Activated T-helper 1 cell treated with Interleukin-2 at 50 U/mL for 16 hours (primary cell): ENCODE measurements at places on chromosomes 1 and 21.

DNA sequence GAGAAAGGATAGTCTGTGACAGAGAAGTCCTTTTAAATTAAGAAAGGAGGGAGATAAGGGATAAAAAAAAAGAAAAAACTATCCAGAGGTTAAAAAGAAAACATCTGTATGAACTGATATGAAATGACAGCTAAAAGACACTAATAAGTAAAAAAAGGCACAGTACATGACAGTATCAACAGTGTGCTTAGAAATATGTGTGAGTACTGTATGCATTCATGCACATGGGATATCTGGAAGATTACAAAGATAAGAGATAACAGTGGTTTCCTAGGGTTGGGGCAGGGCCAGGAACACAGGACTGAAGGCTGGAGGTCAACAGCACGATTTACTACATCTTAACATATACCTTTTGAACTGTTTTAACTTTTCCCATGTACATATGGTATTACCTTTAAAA is 13.3 kb downstream of the PTP4A2 start:
- DNase-seq, result no peak

DNA sequence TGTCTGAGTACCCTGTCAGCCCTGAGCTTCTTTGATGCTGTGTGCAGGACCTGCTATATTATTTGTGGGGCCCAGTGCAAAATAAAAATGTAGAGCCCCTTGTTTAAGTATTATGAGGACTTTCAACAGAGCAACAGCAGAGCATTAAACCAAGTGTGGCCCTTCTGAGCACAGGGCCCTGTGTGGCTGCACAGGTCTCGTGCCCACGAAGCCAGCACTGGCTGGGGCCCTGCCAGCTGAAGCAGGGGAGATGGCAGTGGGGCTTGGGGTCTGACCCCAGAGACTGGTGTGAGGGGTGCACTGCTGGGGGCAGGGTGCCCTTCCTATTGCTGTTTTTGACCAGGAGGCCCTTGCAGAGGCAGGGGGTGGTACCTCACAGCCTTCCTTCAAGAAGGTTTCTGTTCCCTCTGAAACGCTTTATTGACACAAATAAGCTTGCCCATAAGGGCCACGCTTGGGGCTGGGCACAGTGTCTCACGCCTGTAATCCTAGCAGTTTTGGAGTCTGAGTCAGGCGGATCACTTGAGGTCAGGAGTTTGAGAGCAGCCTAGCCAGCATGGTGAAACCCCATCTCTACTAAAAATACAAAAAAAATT is 2.2 kb upstream of the SEMA4A start:
- no peak for DNase-seq

DNA sequence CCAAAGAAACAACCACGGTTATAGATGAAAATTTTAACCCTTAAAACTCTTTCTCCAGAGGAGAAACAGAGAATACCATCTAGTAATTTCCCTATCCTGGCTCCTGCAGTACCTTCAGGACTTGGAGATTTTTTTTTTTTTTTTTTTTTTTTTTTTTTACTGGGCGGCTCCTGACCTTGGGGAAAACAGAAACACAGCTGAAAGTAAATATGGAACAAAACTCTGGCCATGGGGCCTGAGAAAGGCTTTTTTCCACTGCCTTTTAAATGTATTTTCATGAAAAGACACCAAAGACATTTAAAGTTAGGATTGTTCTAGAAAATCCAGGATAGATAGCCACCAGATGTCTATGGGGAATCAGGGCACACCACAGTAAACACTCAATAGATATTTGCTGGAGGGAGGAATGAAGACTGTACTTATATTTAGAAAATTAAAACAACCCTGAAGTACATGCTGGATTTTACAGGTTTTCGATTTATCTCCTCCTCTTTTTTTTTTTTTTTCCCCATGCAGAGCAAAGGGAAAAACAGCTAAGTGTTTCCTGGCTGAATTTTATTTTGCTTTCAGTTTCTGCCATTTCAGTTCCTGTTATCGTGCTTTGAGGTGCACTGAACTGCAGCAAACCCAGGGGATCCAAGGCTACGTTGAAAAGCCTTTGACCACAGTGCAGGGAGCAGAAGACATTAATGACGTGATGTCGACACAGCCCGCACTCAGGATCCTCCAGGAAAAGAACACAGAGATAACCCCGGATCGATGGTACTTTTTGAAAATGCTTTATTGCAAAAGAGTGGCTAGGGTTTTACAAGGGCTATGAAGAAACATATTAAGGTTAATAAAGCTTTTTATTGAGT is 35.7 kb upstream of the CNN3 start:
- no peak for DNase-seq

DNA sequence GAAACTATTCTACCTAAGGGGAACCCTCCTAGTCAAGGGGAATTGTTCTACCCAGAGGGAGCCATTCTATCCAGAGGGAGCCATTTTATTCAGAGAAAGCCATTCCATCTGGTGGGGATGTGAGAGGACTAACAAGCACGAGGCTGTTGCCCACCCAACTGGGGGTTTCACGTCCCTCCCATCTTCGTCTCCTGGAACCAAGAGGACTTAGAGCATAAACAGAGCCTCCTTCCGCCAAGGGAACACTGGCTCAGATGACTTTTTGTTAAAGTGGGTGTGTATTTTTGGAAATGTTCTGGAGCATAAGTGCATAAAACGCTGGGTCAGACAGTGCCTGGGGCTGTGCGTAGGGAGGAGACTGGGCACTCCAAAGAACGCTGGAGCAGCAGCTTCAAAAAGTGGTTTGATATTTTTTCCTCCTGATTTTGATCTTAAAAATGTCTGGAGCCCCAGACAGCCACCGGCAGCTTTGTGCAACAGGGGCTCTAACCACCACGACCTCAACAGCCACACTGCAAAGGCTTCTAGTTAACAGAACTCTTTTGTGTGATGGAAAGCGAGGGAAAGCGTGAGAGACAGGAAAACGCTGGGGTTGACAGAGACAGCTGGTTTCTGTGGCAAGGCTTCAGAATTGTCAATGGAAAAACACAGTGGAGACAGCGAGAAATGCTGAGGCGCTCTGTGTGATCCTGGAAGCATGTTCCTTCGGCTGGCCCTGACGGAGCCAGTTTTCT is 363.6 kb upstream of the CAMK1G start:
- no peak for DNase-seq

DNA sequence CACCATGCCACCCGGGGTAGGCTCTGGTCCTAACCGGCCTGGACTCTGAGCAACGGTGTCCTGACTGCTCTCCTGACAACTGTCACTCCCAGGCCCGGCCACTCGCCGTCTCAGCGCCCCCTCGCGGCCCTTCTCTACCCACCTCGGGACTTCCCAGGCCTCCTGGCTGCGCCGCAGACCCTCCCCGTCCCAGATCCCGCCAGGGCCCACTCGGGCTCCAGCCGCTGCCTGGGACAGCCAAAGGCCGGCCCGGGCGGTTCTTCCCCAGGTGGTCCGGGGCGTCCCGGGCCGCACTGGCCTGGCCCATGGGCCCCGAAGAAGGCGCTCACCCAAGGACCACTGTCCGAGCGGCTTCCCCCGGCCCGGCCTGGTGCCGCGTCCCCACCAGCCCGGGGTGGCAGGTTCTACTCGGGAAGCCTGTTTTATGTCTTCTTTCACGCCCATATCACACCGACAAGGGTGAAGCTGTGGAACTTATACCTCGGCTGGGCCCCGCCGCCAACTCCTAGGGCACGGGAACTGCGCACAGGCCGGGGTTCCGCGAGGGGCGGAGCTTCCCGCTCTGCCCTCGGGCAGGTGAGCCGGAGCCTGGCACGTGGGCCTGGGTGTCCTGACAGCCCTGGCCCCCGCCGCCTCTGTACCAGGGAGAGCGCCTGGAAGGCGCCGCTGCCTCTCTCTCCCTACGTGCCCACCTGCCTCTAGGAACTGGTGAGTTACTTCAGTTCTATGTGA is 138.3 kb downstream of the TTLL7 start:
- DNase-seq, result peak; percentile 43

- no peak for DNase-seq
Measured at GRCh38 chr1:32307324-32307723, 15.4 kb downstream of the HDAC1 start.

GRCh38 chr1:4754816-4755215 is 100.4 kb downstream of the AJAP1 start:
- DNase-seq, result no peak

GRCh38 chr21:18831942-18832676 is 428.5 kb upstream of the TMPRSS15 start:
- DNase-seq, result no peak

DNA sequence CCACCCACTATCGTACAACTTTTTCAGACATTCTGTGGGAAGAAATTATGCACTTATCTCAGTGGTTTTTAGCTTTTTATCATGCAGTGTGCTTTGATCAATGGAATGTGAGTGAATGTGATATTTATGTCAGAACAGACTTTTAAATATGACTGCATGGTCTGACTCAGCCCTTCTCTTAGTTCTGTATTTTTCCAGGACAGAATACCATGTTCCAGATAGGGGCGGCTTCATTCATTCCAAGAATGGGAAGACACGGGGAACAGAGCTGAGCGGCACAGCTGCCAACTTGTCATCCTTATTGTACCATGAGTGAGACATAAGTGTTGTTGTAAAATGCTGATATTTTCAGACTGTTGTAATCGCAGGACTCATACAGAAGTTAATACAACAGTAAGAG is 214.6 kb upstream of the NCAM2 start:
- no peak for DNase-seq

GRCh38 chr1:205129447-205130029 is 7.8 kb upstream of the RBBP5 start:
- DNase-seq, result no peak

- DNase-seq, result no peak
Measured at GRCh38 chr1:92117526-92117925, 37.4 kb downstream of the BTBD8 start.

DNA sequence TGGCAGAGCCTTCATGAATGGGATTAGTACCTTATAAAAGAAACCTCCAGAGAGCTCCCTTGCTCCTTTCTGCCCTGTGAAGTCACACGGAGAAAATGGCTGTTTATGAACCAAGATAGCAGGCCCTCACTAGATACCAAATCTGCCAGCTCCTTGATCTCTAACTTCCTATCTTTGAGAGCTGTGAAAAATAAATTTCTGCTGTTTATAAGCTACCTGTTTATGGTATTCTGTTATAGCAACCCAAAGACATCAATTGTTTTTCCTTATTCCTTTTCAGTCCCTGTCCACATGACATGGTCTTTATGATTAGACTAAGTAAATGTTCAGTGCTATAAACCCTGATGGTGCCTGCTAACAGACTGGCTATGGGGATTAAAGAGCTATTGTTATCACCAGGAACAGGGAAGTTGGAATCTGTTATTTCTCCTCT is 9.7 kb upstream of the STIL start:
- DNase-seq, result no peak

- DNase-seq, result no peak
Measured at GRCh38 chr1:112231331-112231730, 164.7 kb upstream of the CTTNBP2NL start.

DNA sequence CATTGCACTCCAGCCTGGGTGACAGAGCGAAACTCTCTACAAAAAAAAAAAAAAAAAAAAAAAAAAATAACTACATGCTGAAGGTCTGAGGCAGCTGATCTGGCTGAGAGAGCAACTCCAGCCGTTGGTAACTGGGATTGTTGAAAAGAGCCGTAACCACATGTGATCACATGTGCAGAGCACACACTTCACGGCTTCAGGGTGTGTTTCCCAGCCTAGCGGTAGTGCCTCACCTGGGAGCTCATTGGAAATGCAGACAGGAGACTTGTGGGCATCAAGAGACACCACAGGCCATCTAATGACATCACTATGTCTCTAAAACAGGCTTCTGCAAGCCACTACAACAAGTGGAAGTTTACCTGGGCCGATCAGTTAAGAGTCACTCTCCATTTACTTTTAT is 11.8 kb upstream of the OTUD7B start:
- no peak for DNase-seq

DNA sequence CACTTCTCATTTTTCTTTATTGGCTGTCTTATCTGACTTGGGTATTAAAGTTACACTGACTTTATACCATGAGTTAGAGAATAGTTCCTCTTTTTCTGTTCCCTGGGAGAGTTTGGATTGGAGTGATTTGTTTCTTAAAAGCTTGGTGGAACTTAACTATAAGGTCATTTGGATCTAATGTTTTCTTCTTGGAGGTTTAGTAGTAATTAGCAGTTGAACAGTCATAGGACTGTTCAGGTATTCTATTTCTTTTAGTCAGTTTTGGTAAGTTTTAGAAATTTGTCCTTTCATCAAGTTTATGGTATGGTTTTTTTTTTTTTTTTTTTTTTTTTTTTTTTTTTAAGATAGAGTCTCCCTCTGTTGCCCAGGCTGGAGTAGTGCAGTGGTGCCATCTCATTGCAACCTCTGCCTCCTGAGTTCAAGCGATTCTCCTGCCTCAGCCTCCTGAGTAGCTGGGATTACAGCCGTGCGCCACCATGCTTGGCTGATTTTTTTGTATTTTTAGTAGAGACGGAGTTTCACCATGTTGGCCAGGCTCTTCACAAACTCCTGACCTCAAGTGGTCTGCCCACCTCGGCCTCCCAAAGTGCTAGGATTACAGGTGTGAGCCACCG is 6.3 kb downstream of the TTC3 start:
- no peak for DNase-seq

DNA sequence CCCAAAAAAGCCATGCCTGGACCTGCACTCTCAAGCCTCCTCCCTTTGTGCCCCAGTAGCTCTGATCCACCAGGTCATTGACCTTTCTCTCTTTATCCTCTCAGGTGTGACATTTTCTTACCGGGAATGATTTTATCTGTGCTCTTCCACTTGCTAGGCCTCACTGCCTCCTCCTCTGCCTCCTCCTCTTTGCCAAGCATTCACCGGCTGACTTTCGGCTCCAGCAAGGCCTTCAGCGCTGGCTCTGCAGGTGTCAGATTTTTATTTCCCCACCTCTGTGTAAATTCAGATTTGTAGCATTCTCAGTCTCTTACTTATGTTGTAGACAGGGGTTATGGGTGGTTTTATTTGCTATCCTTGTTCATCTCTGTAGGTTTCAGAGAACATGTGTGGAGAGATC is 91.5 kb downstream of the ST6GALNAC5 start:
- no peak for DNase-seq

DNA sequence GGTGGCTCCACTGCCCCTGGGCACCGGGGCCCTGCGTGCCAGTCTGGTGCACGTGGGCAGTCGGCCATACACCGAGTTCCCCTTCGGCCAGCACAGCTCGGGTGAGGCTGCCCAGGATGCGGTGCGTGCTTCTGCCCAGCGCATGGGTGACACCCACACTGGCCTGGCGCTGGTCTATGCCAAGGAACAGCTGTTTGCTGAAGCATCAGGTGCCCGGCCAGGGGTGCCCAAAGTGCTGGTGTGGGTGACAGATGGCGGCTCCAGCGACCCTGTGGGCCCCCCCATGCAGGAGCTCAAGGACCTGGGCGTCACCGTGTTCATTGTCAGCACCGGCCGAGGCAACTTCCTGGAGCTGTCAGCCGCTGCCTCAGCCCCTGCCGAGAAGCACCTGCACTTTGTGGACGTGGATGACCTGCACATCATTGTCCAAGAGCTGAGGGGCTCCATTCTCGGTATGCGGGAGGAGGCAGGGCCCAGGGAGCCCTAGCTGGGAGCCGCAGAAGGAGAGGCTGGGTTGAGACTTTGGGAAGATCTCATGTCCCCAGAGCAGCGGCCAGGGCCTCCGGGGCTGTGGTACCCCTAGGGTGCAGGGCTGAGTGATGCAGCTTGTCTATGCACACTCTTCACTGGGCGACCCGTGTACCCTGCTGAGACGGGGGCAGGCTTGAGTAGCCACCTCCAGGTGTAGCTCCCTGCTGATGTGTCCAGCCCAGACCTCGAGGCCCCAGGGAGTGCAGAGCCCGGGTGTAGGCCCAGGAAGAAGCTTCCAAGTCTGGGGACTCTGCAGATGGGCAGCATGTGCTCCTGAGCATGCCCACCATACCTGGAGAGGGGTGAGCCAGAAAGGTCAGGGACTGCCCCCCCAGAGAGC is 1.8 kb downstream of the VWA1 start:
- no peak for DNase-seq
